ENCODE measurements at places on chromosomes 12 and 14.

DNA sequence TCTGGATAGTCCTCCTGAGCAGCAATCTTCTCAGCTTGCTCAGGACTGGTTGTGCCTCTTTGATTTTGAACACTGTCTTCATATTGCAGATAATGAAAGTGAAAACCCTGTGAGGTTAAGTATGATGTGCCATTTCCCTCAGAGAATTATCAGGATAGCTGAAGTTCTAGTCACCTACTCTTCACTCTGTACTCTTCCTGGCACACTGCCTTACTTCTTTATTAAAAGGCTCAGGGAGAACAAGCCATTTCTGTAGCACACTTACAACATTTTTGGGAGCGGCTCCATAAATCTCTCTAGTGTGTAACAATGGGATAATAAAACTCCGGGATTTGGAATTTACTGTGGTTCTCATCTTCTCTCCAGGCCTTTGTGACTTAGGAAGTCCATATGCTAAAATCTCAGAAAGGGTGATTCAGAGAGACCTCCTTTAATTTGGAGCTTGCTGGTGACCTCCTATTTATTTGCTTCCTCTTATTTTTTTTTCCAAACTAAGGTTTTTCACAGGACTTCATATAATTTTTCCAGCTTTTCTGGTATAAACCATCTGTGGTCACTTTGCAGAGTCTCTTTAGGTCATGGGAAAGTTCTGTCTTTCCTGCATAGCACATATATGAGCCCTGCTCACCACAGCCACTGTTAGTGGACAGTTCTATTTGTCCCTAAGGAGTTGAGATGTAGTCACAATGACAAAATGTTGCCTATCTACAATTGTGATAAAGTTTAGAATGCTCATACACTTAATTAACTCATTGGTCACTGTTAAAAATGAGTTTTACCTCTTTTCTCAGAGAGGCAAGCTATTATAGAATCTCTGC, 53.5 kb upstream of the LDHB start:
- DNase-seq, result no peak

DNA sequence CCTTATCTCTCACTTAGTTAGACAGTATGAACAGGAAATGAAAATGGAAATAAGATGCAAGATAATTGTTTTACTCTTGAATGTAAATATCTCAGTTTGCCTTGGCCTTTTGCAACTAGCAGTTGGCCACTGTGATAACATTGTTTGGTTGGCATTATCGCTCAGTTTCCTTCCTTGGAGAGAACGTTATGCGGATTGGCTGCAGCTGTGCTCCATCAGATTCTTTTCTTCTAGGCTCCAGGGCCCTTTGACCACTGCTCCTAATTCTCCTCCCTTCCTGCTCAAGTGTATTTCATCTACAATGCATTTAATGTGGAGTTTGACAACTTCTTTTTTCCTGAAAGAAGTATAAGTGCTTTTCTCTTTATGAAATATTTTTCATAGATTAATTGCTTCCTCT, 284.2 kb downstream of the ADAMTS20 start:
- no peak for DNase-seq

GRCh38 chr12:113207613-113208040, 13.6 kb upstream of the TPCN1 start:
- no peak for DNase-seq

DNA sequence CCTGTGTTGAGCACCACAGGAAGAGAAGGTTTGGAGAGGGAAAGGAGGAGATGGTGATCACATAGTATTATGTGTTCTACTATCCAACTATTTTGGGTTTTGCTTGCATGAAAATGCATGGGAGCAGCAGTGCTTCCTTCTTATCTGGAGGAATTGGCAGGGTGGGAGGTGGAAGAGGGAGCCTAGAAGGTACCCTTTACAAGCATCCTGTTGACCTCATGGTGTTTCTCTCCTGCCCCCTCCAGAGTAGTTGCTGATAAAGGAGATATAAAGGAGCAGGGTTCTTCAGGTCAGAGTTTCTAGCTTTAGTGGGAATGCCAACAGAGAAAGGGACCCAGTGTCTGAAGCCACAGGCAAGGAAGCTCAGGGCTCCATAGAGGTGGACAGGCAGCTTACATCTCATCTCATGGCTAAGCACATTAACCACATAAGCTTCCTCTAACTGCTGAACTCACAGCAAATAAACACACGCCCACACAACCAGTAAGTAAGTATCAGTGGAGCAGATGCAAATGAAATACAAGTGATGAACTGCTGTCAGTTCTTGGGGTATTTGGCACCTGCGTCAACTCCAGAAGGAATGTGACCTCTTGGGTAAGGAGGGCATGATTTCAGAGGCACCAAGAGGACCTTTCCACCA, 174.2 kb upstream of the SLC38A2 start:
- no peak for DNase-seq

DNA sequence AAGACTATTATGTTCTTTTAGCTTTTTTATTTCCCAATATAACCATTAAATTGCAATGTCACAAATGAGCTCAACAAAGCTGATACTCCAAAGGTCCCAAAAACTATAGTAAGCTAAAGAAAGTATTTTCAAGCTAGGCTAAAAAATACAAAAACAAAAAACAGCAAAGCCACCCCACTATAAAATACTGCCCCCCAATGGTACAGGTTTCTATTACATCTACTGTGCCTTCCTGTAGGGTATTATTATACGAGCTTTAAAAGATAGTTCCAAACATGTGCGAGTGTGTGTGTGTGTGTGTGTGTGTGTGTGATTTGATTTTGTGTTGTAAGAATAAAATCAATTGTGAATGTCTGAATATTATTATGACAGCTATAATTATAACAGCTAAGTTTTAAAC, 1.1 kb downstream of the IFNG start:
- no peak for DNase-seq

- no peak for DNase-seq
Observed at GRCh38 chr12:106633451-106633823, 50.6 kb downstream of the RFX4 start.

GRCh38 chr14:100297320-100298300, 8.6 kb downstream of the SLC25A29 start:
- no peak for DNase-seq

DNA sequence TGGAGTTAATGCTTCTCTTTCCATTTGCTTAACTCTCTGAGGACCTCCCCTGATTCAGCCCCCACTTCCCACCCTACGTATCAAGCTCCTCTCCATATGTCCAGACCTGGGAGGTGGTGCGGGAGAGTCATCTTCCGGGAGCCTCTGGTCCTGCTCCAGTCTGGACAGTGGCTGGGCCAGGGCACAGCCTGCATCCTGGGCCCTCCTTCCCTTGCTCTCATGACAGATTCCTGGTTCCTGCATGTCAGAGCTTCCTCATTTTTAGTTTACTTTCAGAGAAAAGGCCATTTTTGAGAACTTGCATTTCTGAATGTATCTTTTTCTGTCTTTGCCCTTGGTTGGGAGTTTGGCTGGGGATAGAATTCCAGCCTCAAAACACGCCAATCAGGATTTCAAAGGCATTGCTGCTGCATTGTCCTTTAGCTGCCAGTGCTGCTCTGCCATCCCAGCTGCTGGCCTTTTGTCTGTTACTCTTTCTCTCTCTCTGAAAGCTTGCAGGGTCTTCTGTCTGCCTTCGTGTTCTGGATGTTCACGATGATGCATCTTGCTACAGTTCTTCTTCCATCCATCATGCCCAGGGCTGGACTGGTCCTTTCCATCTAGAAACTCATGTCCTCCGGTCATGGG, 54.7 kb downstream of the SLC6A12 start:
- no peak for DNase-seq

DNA sequence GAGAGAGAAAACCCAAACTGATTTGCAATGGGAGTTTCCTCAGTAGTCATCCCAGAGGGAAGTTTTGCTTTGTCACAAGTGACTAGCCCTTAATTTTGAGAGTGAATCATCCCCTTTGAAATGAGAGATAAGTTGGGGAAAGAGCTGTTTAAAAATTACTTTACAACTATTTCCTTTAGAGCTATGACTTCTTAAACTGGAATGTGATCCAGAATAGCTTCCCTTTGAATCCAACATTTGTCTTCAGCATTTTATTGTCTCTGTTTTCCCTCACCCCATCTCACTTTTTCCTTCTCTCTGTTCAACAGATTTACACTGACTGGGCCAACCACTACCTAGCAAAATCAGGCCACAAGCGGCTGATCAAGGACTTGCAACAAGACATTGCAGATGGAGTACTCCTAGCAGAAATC, 109.3 kb downstream of the NAV3 start:
- no peak for DNase-seq

- DNase-seq, result no peak
Observed at GRCh38 chr12:113109872-113110599, 25.5 kb downstream of the RASAL1 start.

DNA sequence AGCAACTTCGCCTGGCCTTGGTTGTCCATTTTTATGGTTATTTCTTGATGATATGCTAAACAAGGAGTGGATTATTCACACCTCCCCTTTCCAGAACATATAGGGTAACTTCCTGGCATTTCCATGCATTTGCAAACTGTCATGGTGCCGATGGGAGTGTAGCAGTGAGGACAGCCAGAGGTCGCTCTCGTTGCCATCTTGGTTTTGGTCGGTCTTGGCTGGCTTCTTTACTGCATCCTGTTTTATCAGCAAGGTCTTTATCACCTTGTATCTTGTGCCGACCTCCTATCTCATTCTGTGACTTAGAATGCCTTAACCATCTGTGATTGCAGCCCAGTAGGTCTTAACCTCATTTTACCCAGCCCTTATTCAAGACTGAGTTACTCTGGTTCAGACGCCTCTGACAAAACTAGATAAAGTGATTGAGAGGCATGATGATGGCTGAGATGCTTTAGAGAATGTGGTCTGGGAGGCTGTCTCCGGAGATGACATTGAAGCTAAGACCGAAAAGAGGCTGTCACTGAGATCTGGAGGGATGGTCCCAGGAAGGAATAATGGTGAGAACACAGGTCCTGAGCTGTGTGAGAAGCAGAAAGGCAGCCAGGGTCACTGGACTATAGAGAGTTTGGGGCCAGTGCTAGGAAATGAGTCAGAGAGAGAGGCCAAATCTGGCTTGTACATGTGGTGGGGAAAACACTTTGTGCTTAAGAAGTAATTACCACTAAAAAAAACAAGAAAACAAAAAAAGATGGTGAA, 2.9 kb downstream of the GLT1D1 start:
- no peak for DNase-seq

DNA sequence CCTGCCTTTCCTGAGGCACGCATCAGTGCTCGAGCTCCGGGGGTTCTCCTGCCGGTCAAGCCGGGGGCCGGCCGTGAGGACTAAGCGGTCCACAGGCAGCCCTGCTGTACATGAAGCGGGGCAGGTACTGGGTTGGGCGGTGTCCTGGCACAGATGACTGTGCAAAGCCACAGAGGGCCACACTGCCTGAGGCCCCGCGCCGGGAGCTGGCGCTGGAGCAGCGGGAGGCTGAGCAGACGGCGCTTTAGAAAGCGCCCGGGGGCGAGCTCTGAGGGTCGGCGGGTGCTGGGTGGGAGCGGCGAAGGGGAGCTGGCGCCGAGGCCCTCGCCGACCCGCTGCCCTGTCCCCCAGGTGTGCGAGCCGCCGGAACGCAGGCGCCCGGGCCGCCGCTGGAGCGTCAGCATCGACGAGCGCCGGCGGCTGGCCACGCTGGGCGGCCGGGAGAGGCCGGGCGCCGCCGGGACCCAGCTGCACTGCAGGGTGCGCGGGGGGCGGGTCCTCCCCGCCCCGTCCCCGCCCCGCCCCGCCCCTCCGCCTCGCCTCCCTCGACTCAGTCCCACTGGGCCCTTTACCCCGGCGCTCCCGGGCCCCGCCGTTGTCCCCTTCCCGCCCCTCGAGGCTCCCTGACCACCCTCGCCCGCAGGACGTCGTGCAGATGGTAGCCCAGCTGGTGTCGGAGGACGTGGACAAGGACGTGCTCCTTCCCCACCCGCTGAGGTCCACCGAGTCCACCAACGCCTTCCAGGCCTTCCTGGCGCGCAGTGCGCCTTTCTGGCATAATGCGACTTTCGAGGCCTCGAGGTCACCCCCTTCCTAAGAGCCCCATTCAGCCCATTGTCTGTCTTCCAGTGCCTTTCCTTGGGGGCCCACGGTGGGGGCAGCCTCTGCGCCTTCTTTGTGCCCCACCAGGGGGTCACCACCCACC, 8.3 kb upstream of the MTA1 start:
- DNase-seq, result no peak

- no peak for DNase-seq
Observed at GRCh38 chr14:81324011-81324410, 76.1 kb downstream of the STON2 start.

GRCh38 chr12:41510470-41510869, 322.4 kb downstream of the PDZRN4 start:
- DNase-seq, result no peak

DNA sequence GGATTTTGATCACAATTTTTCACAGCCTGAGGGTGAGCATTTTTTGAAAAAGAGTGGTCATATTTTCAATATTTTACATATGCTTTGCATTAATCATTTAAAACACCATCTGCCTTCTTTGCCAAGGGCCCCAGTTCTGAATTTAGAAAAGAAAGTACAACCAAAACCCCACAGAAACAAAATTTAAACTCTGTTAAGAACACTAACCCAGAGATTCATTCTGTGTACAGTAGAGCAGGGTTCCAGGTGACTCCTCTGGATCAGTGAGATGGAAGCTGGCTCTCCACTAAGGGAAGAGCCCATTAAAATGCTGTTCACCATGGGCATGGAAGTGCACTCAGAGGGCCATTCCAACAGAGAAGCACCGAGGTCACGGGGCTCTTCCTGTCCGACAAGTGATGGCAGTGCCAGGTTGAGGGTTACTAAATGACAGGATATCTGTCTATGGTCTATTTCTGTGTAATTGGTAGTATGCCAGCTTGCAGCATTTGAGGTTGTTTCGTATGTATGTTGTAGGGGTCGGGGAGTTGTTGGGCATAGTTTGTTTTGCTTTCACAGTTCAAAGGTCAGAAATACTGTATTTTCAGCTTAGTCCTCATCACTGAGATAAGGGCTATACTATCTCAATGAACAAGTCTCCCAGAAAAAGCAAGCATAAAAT, 95.9 kb downstream of the SLC35F4 start:
- DNase-seq, result no peak

- DNase-seq, result no peak
Observed at GRCh38 chr12:67593041-67593440, 55.5 kb upstream of the DYRK2 start.
